ENCODE measurements at places on chromosomes 16 and 17.
A peak's percentile ranks its signal among the peaks of the same experiment; 100 is the strongest.

GRCh38 chr17:17975436-17975835 lies 2.8 kb downstream of the DRC3 start:
- DNase-seq = no peak

DNA sequence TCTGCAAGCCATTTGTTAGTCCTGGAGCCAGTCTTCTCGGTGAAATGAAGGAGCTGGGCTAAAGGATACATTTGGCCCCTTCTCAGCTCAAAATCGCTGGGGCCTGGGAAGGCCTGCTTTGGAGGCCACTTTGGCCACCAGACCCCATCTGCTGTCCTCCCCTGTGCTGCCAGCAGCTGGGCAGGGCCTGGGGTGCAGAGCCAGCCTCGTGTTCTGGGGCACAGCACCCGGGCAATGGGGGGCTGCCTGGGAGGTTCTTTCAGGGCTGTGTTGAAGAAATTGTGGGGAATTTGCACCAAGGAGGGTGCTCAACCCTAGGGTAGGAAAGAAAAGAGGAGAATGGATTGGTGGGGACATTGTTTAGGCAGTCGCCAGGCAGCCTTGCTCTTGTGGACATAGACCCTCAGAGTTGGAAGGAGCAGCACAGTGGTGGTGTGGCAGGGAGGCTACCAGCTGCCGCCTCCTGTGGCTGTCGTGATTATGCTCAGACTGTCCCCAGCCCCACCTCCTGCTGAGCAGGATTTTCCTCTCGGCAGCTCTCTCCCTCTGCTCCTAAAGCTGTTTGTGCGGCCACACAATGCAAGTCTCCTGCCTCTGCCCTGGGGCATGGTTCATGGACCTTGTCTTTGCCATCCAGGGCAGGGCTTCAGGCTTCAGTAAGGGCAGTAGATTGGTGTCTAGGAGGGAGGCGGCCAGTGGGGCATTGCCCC lies 174.8 kb downstream of the NTN1 start:
- DNase-seq = peak; percentile 1

DNA sequence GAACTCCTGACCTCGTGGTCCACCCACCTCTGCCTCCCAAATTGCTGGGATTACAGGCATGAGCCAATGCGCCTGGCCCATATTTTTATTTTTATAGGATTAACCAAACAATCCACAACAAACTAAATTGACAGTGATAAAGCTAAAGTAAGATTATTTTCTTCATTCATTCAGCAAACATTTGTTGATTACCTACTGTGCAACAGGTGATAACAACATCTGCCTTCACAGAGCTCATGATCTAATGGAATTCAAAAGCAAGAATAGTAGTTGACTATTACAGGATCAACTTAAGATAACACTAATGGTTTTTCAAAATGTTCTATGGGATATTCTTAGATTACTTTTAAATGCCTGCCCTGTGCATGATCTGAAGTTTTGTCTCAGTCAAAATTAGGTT lies 37.8 kb downstream of the NQO1 start:
- DNase-seq = no peak

- DNase-seq = no peak
These were observed 41.4 kb downstream of the SMG6 start for GRCh38 chr17:2262135-2262587.

GRCh38 chr16:89314357-89314756 lies 96.9 kb downstream of the ZNF778 start:
- DNase-seq = no peak

- DNase-seq = no peak
These were observed 8.0 kb upstream of the KRTAP4-12 start for GRCh38 chr17:41131979-41132378.

- DNase-seq = no peak
These were observed 52.3 kb downstream of the PRMT7 start for GRCh38 chr16:68362947-68363657.

Data from NCI-H526 treated with DMSO at 0.1 percent for 48 hours (cell line).